Endodermal cell (in vitro differentiated cells): ENCODE measurements at places on chromosomes 3 and 15.
A peak's percentile ranks its signal among the peaks of the same experiment; 100 is the strongest.

- no peak for DNase-seq
Measured at GRCh38 chr3:89362496-89362895, 255.1 kb downstream of the EPHA3 start.

GRCh38 chr3:87236093-87236492, 9.0 kb downstream of the CHMP2B start:
- no peak for DNase-seq

DNA sequence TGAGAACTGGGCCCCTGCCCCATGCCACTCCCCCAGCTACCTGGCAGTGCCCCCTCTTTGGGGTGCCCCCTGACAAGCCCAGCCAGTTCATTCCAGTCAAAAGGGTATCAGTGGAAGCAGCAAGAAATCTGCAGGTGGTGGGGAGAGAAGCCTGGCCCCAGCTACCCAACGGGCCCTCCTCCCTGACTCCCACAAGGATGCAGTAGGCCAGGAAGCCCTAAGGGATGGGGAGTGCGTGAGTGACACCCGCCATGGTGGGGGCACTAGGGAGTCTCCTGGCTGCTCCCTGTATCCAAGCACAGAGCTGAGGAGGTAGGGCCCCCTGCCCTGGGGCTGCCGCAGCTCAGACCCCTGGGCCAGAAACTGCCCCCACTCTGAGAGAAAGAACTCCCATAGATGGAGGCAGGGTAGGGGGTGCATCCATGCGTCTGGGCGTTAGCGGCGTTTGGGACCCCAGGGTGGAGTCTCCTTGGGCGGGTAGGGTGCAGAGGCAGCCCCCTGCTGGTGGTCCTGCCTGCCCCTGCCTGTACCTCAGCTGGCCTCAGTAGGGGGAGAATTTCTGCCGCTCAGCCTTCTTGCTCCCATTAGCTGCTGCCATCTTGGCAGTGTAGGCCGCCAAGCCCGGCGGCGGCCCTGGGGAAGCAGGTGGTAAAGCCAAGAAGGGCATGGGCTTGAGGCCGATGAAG, 2.5 kb downstream of the GPR62 start:
- no peak for DNase-seq

DNA sequence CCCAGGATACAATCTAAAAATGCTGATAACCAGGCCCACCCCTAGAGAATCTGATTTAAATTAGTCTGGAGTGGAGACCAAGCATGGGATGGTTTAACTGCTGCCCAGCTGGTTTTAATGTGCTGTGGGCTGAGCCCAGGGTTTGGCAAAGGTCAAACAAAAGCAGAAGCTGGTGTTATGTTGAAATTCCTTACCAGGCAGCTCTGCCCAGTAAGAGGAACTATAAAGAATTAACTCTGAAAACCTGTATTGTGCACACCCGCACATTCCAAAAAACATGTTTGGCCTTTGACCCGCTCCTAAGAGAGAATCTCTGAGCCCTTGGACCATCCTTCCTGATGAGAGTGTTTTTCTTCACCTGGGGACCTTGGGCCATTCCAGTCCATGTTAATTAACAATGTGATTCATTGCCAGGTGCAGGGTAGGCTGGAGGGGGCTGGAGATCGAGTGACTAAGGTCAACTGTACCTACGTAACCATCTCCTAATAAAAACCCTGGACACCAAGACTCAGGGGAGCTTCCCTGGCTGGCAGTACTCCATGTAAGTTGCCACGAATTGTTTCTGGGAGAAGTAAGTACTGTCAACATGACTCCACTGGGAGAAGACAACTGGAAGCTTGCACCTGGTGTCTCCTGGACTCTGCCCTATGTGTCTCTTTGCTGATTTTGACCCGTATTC, 10.9 kb downstream of the CCDC13 start:
- no peak for DNase-seq

DNA sequence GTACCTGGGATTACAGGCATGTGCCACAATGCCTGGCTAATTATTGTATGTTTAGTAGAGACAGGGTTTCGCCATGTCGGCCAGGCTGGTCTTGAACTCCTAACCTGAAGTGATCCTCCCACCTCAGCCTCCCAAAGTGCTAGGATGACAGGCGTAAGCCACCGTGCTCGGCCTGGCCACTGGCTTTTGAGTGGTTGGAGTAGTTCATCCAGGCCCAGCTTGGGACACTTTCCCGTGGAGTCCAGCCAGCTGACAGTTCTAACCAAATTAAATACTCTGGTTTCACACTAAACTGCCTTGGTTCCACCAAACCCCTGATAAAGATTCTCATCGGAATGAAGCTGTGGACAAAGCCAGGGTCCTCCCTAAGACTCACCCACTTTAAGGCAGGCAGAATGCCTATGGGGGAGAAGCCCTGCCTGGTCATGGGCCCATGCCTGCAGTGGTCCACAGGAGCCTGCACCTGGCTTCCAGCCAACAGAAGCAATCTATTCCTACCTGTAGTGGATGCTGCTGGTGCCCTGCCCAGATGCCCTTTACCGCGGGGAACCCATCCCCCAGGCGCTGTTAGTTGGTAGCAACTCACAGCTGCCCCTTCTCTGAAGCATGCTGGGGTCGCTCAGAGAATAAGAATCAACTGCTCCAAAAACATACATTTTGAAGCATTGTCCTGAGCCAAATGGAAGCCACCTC, 5.2 kb upstream of the SLC28A1 start:
- no peak for DNase-seq

DNA sequence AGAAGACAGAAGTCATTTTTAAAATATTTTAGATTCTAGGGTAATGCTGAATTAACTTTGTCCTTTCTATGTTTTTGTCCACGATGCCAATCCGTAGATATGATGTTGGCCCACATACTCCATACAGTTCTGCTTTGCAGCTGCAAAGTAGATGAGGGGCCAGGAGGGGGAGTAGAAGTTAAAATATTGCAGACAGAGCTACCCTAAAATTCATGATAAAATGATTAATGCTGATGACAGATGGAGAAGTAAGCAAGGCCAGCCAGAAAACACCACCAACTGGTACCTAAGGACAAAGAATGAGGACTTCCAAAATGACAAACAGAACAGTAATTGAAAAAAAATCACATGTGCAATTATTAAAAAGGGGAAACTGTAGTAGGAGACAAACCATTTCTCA, 756.6 kb upstream of the ARPP21 start:
- no peak for DNase-seq

DNA sequence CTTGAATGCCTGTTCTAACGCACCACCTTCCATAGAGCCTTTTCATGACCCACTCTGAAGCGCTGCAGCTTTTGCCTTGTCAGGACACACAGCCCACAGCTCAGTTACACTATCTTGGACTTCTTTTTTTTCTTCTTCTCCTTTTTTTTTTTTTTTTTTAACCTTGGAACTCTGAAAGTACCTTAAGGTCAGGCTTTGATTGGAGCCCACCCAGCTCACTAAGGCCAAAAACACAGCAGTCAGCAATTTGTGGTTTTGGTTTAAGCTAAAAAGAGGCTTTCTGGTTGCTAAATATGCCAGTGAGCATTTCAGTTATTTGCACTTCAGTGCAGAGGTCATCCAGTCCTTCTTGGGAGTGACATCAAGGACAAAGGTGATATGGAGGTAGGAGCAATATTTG, 1.7 kb downstream of the SLC25A20 start:
- no peak for DNase-seq

- no peak for DNase-seq
Measured at GRCh38 chr3:139122221-139122581, 77.5 kb upstream of the PRR23C start.

- DNase-seq = no peak
Measured at GRCh38 chr3:134148534-134148933, 102.1 kb downstream of the RYK start.

GRCh38 chr3:79953591-79954101, 185.8 kb upstream of the ROBO1 start:
- no peak for DNase-seq

DNA sequence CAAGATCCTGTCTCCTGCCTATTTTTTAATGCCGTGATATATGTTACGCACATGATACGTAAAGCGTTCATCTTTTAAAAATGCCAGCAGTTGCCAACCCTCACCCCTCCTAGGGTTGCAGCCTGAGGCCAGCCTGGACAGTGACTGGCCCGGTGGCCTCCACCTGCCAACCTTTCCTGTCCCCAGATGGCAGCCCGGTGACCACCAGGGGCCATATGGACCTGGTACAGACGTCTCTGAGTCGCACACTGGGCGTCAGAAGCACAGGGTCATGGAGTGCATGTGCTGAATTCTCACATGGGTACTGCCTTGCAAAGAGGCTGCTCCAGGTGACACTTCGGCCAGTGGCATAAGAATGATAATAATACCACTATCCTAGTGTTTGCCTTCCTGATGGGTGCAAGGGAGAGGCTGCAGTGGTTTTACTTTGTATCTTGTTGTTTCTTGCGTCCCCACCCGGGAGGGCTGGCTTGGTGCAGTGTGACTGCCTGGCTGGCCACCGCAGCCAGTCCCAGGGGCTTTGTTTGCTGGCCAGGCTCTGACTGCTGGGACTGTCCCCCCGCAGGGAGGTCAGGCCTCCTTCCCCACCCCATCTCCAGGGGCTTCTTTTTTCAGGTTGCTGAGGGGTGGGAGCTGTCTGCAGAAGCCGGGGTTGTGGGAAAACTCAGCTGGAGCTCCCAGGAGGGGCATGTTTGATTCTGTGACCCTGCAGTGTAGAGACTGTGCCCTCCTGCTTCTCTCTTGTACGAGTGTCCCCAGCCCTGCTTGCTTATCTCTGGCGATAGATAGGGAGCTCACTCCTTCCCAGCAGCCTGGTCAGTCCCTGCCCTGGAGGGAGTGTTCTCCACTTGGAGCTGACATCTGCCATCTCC, 16.9 kb downstream of the FBLN2 start:
- DNase-seq = no peak

DNA sequence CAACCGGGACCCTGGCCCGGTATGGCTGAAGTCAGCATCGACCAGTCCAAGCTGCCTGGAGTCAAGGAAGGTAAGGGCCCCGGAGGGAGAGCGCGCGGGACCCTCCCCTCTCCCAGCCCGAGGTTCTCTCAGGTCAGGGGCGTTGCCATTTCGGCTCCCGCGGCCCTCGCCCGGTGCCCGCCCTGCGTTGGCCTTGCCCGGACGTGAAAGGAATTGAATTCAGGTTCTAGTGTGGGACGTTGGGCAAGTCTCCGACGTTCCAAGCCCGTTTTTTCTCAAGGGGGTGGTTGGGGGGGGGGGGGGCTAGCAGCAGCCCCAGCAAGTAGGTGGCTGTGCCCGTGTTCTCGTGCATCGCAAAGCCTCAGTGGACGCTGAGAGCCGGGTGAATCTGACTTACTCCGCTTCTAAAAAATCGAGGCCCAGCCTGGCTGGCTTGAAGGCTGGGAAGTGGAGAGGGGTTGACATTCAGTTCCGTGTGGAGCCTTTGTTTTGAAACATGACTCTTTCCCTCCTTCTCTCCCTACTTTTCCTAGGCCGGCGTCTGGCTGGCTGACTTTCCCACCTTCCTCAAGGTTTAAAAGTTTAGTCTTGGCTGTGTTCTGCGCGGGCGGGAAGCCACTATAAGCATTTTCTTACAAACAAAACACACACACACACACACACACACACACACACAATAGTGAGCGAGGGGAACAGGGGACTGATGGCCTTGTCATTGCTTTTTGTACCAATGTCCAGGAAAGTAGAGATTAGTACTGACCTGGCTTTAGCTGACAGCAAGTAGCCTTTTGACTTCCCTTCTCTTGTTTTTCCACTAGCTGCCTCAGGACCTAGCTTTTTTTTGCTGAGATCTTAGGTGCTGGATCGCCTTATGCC, at the start of gene UTS2B:
Gene UTS2B (minus strand): TSS at position 873 of the 876 bp plus-strand sequence. CDS start 48,337 bp downstream, outside the sequence.
- DNase-seq = peak; percentile 85

GRCh38 chr15:70589728-70590127, 173.6 kb downstream of the UACA start:
- peak; percentile 13 for DNase-seq

DNA sequence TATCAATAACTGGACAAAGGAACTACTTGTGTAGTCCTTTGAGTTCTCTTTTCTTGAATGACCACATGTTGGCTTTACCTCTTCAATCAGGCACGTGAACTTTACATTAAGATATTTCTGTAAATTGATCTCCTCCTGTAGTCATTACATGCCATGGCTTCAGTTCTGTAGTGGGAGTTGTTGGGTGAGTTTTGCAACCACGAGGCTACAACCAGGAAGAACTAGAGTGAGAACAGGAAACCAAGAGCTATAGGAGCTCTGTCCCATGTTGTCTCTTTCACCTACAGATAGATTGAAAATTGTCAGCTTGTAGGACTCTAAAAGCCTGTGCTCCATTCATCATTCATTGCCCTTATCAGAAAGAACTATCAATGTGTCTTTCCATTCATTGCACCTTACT, 2.0 kb downstream of the RSRC1 start:
- no peak for DNase-seq

DNA sequence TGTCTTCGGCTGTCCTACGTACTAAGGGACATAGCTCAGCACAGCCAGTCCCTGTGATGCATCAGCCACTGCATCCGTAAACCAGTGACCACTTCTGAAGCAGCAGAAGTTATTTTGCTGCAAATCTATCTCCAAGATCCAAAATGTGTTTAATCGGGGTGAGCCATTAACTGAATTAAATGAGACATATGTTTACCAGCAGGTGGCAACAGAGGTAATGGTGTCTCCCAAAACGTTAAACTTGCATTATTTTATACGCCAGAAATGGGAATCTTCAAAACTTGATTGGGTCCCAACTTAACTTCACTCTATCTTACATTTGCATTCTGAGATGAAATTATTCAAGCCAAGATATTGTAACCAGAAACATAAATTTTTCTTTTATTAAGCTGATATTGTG, 75.3 kb upstream of the BOC start:
- DNase-seq = no peak

GRCh38 chr3:155525324-155525833, 219.5 kb downstream of the PLCH1 start:
- peak; percentile 35 for DNase-seq

- DNase-seq = no peak
Measured at GRCh38 chr15:101127506-101128076, 124.3 kb downstream of the CHSY1 start.

DNA sequence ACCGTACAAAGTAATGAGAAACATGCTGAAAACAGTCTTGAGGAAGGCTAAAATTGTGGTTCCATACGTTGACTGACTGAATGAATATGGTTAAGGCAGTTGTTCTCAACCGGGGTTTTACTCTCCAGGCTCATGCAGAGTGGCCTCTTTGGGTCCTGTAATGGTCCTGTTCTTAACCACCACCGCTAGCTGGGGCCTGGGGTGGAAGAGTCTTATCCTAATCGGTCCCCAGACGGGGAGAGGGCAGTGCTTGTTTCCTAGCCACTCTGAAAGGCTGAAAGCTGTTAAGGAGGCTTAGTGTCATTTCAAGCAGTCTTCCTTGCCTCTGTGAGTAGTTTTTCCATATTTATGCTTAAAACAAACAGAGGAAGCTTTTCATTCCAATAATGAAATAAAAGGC, 32.0 kb downstream of the SELENOT start:
- peak; percentile 59 for DNase-seq

GRCh38 chr3:79491029-79491641, 276.7 kb downstream of the ROBO1 start:
- DNase-seq = no peak

GRCh38 chr3:44334326-44334725, 4.2 kb upstream of the TCAIM start:
- DNase-seq = no peak

DNA sequence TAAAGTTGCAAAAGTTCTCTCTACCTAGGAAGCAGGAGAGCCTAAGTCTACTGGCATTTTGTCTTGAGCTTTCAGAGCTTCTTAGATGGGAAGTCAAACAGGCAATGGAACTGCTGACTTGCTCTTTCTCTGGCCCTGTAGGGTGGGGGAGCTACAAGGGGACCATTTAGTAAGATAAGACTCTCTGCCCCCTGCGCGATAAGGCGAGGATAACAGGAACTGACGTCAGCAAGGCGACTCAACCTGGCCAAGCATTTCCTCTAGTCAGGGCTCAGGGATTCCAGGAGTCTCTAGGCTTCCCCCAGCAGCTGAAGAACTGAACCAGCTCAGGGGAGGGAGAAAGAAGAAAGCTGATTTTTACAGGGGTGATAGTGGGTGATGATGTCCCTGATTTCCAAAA, 5.8 kb downstream of the RARB start:
- DNase-seq = no peak
